ENCODE measurements at places on chromosomes 16 and 17. TPM values are rescaled to one million over a fixed set of nuclear protein-coding genes. Genes with fewer than 3 reads are reported as not detected.

SNTB2 gene
- total RNA-seq: 15.1 TPM

ADGRG3 gene
- not detected for total RNA-seq

CD300LG gene
- total RNA-seq: not detected

CPNE7 gene
- 3.9 TPM for total RNA-seq

GSG1L gene
- 0.41 TPM for total RNA-seq

ASPSCR1 gene
- total RNA-seq: 24.9 TPM

PIRT gene
- not detected for total RNA-seq

KCNJ2 gene
- 0.12 TPM for total RNA-seq

SGCA gene
- not detected for total RNA-seq

PGAP6 gene
- total RNA-seq: 13.7 TPM

ABI3 gene
- not detected for total RNA-seq

RBFOX1 gene
- 0.31 TPM for total RNA-seq

TBC1D3L gene
- 0.92 TPM for total RNA-seq

MT1A gene
- total RNA-seq: not detected

NUBP2 gene
- total RNA-seq: 112 TPM

ANKS4B gene
- not detected for total RNA-seq

C17orf50 gene
- not detected for total RNA-seq

OTOP3 gene
- not detected for total RNA-seq

ENPP7 gene
- not detected for total RNA-seq

CEP295NL gene
- total RNA-seq: not detected

TERB1 gene
- 0.27 TPM for total RNA-seq

C16orf96 gene
- not detected for total RNA-seq

CALB2 gene
- 32.3 TPM for total RNA-seq

ZNF23 gene
- 10.0 TPM for total RNA-seq

ZSCAN10 gene
- not detected for total RNA-seq

GAS2L2 gene
- 0.04 TPM for total RNA-seq

IL21R gene
- total RNA-seq: 1.0 TPM

TBC1D3C gene
- total RNA-seq: not detected

TMIGD1 gene
- not detected for total RNA-seq

ATF7IP2 gene
- not detected for total RNA-seq
